Activated CD4-positive, alpha-beta T cell treated with anti-CD3 and anti-CD28 coated beads, Interleukin-2, amount 10 ng/mL, durations not matched to agents 24 days and 14 days (primary cell): ENCODE measurements at places on chromosomes 2 and 18. TPM values are rescaled to one million over a fixed set of nuclear protein-coding genes. Genes with fewer than 3 reads are reported as not detected.
A peak's percentile ranks its signal among the peaks of the same experiment; 100 is the strongest.

DNA sequence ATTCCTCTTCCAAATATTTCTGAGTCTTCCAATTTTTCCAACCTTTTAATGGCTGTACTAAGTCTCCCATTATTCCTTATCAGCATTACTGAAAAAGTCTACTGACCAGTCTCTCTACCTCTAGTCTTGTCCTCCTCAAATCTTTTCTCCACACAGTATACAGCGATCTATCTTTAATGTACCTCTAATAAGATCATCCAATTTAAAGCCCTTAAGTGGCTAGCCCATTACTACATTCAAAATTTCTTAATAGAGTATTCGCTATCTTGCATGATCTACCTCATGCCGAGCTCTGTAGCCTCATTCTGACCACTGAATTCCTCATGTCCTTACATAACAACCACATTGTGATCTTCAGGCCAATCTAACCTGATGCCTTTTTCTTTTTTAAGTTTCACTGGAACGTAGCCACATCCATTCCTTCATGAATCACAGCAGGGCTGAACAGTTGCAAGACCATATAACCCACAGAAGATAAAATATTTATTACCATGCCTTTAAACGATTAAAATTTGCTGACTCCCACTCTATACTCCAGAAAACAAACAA is 57.9 kb downstream of the SLC66A3 start:
- no peak for DNase-seq

GRCh38 chr2:178513876-178514275 is 33.6 kb downstream of the PLEKHA3 start:
- no peak for DNase-seq

DNA sequence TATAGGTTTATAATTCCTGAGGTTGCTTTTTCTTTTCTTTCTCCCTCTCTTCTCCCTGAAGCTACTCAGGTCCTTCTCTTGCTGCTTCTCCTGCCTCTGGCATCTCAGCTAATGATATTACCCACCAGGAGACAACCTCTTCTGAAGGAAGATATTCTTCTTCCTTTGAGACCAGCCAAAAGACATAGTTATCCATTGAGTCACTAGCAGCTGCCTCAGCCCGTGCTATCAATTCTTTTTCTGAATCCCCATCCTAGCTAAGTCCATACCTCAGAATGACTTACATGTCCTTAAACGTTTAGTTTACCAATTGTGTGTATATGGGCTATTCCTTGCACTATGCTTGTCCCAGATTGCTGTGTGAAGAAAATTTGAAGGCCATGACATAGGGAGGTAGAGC is 25.0 kb upstream of the RNF103 start:
- no peak for DNase-seq

DNA sequence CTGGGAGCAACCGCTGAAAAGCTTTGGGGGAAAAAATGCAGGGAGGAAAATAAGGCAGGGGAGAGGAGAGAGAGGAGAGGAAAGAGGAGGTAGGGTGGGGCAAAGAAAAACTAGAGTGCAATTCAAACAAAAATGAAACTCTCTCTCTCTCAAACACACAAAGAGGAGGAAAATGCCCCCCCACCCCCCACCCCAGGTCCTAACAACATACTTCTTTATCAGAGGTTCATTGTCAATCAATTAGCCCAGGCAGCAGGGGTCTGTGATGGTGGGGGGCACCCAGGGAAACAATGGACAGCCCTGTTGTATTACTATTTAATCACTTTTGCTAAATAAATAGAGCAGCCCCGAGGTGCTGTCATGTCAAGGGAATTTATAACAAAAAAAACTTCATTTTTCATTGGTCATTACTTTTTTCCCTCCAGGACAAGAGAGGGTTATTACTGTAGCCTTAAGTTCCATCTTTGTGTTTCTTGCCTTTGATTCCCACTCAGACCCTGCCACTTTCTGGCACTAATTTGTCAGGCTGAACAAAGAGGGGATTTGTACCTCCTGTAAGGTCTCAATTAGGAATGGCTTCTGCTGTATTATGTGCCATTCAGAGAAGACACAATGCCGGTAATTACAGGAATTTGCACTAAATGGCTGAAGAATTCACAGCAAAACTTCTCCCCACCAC is 55.0 kb downstream of the PLEKHM3 start:
- DNase-seq, result no peak

DNA sequence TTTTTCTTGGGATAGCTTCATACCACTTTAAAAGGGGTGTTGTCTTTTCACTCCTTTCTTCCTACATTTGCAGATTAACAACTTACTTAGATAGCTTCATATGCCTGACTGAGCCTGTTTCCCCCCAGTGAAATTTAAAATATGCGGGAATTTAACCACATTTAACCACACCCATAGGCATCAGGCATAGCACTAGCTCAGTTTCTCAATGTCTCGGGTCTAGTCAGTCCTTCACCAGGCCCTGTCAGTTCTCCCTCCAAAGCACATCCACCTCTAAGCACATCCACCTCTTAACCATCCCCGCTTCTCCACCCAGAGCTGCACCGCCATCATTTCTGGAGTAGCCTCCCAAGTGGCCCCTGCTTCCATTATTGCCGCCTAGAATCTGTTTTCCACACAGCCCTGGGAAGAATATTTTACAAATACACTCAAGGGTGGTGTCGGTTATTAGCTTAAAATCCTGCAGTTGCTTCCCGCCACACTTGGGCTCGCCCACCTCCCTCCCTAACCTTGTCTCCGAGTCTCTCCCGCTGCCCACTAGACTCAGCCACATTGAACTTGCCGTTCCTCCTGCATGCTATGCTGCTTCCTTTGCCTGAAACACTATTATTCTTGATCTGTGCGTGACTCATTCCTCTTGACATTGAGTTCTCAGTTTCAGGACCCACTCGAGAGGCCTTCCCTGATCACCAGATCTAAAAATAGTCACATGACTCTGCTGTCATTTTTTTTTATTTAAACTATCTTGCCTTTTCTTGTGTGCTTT is 68.3 kb downstream of the SPTBN1 start:
- peak; percentile 64 for DNase-seq

DNA sequence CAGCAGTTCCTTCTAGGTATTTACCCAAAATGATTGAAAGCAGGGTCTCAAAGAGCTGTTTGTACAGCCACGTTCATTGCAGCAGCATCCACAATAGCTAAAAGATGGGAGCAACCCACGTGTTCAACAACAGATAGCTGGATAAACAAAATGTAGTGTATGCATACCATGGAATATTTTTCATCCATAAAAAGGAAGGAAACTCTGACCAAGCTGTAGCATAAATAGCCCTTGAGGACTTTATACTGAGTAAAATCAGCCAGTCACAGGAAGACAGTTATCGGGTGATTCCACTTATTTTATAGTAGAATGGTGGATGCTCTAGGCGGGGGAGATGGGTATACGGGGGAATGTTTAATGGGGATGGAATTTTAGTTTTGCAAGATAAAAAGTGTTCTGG is 7.5 kb downstream of the TRAPPC12 start:
- DNase-seq, result no peak

DNA sequence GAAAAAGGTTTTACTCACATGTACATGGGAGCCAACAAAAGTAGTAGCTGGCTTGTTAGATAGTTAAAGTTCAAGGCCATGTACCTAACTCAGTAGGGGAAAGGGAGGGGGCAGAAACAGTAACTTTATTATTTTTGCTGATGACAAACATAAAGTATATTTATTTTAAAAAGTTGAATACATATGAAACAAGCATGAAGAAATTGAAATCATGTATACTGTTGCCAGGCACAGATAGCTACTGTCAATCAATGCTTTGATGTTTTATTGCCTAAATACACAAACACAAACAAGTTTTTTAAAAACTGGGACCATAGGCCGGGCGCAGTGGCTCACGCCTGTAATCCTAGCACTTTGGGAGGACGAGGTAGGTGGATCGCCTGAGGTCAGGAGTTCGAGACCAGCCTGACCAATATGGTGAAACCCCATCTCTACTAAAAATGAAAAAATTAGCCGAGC is 7.6 kb upstream of the PSD4 start:
- no peak for DNase-seq

DNA sequence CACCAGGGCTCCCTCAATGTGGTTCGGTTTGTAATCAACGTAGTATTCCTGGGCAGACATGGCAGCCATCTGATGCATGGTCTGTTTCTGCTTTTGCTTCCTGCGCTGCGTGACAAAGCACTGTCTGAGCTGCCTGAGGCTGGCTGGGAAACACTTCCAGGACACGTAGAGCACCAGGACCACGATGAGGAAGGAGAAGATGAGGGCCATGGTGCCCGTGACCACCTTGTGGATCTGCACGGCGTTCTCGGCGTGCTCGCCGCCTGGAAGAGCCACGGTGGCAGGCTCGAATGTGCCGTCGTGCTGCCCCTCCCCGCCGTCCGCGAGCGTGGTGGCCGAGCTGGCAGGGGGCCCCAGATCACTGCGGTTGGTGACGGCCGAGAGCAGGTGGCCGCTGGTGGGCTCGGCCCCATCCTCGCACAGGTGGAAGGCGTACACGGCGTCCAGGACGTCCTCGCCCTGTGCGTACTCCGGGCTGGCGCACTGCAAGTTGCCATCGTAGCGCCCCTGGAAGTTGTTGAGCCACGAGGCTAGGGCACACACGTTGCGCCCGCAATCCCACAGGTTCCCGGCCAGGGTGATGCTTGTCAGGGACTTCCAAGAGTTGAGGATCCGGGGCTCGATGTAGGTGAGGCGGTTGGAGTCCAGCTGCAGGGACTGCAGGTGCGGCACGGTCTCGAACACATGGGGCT is 2.1 kb downstream of the LRRTM1 start:
- no peak for DNase-seq

DNA sequence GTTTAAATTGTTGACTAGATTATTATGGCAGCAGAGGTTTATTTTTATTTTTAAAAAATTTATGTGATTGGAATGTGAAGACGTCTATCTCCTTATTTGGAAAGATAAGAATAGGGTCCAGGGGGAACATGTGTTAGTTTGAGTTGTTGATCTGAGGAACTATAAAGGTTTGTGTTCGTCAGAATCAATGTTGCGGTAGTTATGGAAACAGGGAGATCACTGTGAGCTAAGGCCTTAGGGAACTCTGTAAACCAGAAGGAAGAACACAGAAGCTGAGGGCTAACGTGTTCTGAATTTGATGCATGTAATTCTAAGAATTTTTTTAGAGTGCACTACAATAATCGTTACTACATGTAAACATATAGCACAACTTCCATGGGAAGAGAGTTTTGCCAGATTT is 168.5 kb upstream of the ZSWIM2 start:
- DNase-seq, result no peak

GRCh38 chr2:65565681-65566080 is 133.3 kb upstream of the SPRED2 start:
- DNase-seq, result no peak

GRCh38 chr2:76251342-76251741 is 540.6 kb upstream of the GCFC2 start:
- DNase-seq, result no peak

DNA sequence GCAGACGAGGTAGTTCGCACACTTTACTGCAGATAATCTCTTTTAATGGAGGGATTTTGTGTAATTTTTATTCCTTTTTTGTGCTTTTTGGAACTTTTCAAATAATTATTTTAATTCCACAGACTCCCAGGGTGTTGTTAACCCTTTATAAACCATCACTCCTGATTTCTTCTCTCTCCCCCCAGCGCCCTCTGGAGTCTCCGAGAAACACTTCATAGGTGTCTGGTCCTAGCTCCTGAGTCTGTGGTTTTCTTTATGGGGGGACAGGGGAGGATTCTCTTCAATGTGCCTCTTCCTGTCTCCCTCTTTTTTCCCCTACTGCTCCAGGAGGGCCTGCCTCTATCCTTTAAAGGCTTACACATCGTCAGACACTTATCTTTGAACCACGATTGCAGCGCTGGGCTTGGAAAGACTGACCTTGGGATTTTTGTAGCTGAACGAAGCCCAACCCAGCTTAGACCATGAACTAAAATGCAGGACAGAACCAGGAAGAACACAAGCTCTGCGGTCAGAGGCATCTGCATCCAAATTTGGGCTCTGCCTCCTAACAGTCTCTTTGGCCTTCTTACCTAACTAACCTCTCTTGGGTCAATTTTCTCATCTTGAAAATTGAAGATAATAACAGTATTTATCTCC is 7.1 kb upstream of the PKDCC start:
- no peak for DNase-seq

GRCh38 chr18:43596105-43596712 is 318.9 kb upstream of the SYT4 start:
- no peak for DNase-seq

DNA sequence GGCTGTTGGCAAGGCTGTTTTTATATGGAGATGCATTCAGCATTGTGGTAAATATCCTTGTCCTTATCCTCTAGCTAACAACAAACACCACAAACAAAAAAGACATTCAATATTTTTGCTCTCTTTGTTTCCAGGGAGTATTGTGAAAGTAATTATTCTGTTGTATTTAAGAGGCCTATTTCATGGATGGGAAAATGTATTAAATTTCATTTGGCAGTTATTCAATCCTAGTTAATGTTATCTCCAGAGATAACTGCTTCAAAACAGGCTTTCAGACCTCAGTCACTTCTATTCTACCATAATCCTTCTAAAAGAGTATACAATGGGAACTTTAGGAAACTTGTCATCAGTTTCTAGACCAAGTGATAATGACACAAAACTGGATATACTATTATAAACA is 280.5 kb upstream of the CCDC68 start:
- DNase-seq, result no peak

DNA sequence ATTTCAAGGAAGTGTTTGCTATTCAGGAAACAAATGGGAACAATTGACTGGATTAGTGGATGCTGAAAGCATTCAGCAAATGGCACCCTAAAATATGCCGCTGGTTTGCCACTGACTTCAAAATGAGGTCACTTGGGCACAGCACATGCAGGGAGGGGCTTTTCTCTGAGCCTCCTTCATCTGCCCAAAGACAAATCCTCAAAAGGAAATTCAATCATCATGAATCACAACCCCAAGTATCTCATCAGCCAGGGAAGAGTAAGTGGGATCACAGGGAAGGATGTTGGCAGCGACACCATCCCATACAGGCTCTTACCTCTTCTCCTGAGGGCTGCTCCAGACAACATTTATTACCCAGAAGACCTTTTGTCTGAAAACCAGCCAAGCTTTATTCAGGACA is 14.4 kb upstream of the SP140L start:
- DNase-seq, result no peak

GRCh38 chr18:45463451-45463850 is 151.8 kb upstream of the SLC14A2 start:
- no peak for DNase-seq

GRCh38 chr2:137659616-137660015 is 304.7 kb upstream of the HNMT start:
- DNase-seq, result no peak

ALPI gene
- total RNA-seq, result not detected in 2 replicates

REG1B gene
- total RNA-seq, result not detected in 2 replicates

DSC3 gene
- total RNA-seq, result not detected in 2 replicates

TCF7L1 gene
- 0.19 TPM in 1 of 2 replicates, not detected in the other for total RNA-seq

HOXD10 gene
- total RNA-seq, result not detected in 2 replicates

CROCC2 gene
- not detected in 2 replicates for total RNA-seq

AFF3 gene
- total RNA-seq, result 5.7 and 5.9 TPM in 2 replicates

QPCT gene
- total RNA-seq, result 2.0 and 2.1 TPM in 2 replicates

TNFAIP6 gene
- total RNA-seq, result not detected in 2 replicates
